ENCODE measurements at places on chromosomes 5 and 9. TPM values are rescaled to one million over a fixed set of nuclear protein-coding genes. Genes with fewer than 3 reads are reported as not detected.

GRCh38 chr9:13597427-13597826 is 317.9 kb upstream of the MPDZ start:
- no peak overlapping the region for H3K4me3 ChIP-seq
- H3K4me1 ChIP-seq, result no peaks in the 10 kb centered on the region
- H3K27me3 ChIP-seq, result no peaks in the 10 kb centered on the region
- DNase-seq, result no peak
- no peaks in the 10 kb centered on the region for H3K36me3 ChIP-seq

The ELAVL2 gene
- not detected for total RNA-seq

The MAMDC2 gene
- total RNA-seq, result not detected

DNA sequence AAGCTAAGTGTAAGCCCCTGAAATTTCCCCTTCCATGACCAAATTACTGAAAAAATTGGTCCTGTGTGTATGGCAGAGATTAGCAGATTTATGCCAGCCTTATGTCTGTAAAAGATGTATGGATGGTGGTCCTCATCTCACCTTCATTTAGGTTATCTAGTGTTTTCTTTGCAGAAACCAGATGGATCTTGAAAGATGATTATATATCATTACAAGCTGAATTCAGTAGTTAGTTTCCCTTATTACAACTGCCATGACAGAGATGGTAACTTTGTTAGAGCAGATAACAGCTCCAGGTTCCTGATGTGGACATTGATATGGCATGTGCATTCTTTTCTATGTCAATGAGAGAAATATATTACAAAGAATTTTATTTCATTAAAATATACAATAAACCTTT is 1403.2 kb upstream of the CDH6 start:
- no peaks in the 10 kb centered on the region for H3K4me1 ChIP-seq
- H3K4me3 ChIP-seq, result no peak overlapping the region
- H3K36me3 ChIP-seq, result no peaks in the 10 kb centered on the region
- no peak for DNase-seq
- no peak overlapping the region for H3K27ac ChIP-seq

- no peak for DNase-seq
- no peak overlapping the region for H3K27ac ChIP-seq
- H3K27me3 ChIP-seq, result no peaks in the 10 kb centered on the region
- H3K4me1 ChIP-seq, result no peaks in the 10 kb centered on the region
- no peaks in the 10 kb centered on the region for H3K36me3 ChIP-seq
- no peak overlapping the region for H3K4me3 ChIP-seq
Measured at GRCh38 chr9:130299785-130300615, 34.4 kb downstream of the HMCN2 start.

- peaks cover 14% of the 10 kb centered on the region for H3K27me3 ChIP-seq
- no peaks in the 10 kb centered on the region for H3K36me3 ChIP-seq
Measured at GRCh38 chr5:72606525-72606924, 99.3 kb upstream of the ZNF366 start.

The PCDHA9 gene
- not detected for total RNA-seq

- H3K27ac ChIP-seq, result no peak overlapping the region
- no peak overlapping the region for H3K4me3 ChIP-seq
- no peaks in the 10 kb centered on the region for H3K27me3 ChIP-seq
- H3K36me3 ChIP-seq, result no peaks in the 10 kb centered on the region
Measured at GRCh38 chr9:41229408-41230401, 40.6 kb upstream of the ZNG1F start.

DNA sequence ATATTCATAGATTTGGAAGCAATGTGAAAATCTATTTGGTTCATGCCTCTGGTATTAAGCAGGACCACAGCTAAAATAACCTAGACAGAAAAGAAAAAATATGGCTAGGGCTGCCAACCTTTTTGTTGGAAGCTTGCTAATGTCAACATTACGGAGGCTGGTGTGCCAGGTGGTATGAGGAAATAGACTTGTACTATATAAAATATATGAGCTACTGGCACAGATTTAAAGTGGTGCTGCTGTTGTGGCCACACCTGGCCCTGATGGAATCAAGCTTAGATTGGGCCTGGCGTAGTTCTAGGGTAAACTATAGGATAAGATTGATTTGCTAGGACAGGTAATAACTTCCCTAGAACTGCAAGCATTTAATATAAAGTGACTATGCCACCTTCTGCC is 10.6 kb upstream of the PARP8 start:
- peaks cover 10% of the 10 kb centered on the region for H3K4me1 ChIP-seq
- H3K27me3 ChIP-seq, result no peaks in the 10 kb centered on the region
- no peaks in the 10 kb centered on the region for H3K36me3 ChIP-seq
- DNase-seq, result no peak
- H3K4me3 ChIP-seq, result no peak overlapping the region

- no peaks in the 10 kb centered on the region for H3K27me3 ChIP-seq
- no peak for DNase-seq
- H3K27ac ChIP-seq, result no peak overlapping the region
- no peaks in the 10 kb centered on the region for H3K4me1 ChIP-seq
Measured at GRCh38 chr5:31671339-31671741, 32.4 kb downstream of the PDZD2 start.

DNA sequence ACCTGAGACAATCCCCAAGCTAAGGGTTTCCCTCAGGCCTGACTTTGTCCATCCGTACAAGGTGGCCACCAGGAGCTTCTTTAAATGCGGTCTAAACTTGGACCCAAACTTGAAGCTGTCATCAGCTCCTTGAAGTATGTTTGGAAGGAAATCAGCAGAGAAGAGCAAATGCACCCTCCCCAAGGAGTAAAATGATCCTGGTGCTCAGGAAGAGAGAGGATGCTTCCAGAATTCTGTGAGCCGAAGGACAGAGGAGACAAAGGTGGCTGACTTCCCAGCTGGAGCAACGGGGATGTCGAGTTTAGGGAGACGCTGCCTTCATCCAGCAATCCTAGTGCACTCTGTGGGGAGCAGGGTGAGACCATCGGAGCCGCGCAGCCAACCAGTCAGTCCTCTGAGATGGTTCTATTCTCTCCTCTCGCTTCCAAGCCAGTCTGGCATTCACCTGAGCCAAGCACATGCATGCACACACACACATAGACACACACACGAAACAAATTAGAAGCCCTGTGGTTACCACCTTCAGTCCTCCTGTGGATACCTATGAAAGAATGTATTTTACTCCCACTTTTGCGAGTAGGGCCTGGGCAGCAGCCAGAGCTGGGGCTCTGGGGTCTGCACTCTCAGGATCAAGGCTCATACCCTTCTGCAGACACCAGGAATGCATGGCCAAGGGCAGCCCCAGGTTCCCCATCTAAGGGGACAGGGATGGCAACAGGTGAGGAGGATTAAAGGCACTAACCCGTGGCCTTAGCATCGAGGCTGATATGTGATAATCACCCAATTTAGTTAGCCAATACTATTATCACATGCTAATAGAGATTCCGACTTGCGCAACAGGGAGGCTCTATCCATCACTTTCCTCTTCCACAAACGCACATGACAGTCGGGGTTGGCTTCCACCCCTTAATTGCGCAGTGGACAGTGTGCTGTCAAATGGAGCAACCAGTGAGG is 75.8 kb downstream of the GTF3C4 start:
- DNase-seq, result no peak
- peaks cover 2% of the 10 kb centered on the region for H3K4me1 ChIP-seq
- H3K4me3 ChIP-seq, result no peak overlapping the region
- H3K27ac ChIP-seq, result no peak overlapping the region
